ENCODE measurements at places on chromosomes 3 and 15.

DNA sequence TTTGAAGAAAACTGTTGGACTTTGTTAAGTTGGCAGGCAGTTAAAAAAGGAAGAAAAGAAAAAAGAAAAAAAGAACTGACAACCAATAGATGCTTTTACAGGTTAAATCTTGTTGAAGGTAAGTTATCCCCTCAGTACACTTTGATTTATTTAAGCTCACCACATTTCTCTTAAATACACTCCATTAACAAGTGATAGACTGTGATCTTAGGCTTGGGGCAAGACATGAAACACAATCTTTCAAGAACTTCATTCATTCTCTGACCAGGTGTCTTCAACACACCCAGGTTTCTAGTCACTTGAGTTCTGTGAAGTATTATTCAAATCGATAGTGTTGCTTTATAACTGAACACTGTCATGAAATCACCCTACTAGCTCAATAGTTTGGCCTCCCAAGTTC, 751.9 kb downstream of the ROBO1 start:
- DNase-seq = no peak

GRCh38 chr3:22886439-22887068, 316.6 kb upstream of the UBE2E2 start:
- DNase-seq = no peak

DNA sequence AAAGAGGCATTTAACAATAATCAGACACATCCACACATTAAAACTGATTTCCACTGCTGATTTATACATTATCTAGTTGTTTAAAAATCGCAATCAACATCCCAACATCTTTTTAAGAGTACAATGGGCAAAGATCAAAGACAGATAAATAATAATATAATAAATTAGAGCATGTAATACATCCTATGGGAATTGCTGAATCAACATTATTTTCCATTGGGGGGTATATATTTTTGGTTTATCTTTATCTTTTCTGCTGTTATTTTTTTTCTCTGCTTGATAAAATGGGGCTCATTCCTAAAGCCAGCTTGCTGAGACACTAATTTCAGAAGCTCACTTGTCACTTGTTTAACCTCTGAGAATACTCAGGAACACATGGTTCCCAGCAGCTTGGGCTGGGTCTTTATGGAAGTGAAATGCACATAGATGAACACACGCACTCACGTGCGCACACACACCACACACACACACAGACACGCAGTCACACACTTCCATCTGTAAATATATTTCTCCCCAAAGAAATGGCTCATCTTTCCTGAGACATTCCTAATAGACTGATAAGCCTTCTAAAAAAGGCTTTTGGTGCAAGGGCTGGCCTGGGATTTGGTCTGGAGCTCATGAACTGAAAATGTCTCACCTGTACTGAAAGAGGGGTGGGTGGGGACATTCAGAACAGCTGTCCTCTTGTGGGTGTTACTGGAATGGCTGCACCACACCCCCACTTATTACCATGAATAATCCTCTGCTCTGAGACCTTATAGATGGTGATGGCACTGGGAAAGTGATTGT, 3.5 kb upstream of the PPIB start:
- DNase-seq = no peak

GRCh38 chr15:92068121-92068520, 214.6 kb downstream of the SLCO3A1 start:
- DNase-seq = no peak

- DNase-seq = no peak
Observed at GRCh38 chr3:170338690-170339340, 18.7 kb upstream of the SKIL start.

GRCh38 chr3:192851821-192852372, 65.8 kb downstream of the MB21D2 start:
- no peak for DNase-seq

DNA sequence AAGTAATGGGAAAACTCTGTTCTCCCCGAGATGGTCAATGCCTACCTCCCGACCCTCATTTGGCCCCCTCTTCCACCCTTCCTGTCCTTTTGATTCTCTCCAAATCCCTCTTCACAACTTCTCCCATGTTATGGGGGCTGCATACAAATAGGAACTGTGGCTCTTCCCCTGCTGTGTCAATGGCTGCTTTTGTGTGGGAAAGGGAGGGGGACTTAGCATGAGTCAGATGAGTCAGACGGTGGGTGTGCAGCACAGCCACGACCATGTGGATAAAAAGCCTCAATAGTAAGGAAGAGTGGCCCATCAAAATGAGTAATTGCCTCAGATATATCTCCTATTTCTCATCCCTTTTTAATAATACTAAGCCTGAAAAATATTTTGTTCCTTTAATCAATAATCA, 31.9 kb downstream of the SPATA16 start:
- no peak for DNase-seq

GRCh38 chr3:55651011-55651410, 163.9 kb upstream of the WNT5A start:
- DNase-seq = no peak

GRCh38 chr15:89393056-89393455, 58.4 kb upstream of the POLG start:
- DNase-seq = no peak

- no peak for DNase-seq
Observed at GRCh38 chr3:123728014-123728413, 143.2 kb upstream of the HACD2 start.

DNA sequence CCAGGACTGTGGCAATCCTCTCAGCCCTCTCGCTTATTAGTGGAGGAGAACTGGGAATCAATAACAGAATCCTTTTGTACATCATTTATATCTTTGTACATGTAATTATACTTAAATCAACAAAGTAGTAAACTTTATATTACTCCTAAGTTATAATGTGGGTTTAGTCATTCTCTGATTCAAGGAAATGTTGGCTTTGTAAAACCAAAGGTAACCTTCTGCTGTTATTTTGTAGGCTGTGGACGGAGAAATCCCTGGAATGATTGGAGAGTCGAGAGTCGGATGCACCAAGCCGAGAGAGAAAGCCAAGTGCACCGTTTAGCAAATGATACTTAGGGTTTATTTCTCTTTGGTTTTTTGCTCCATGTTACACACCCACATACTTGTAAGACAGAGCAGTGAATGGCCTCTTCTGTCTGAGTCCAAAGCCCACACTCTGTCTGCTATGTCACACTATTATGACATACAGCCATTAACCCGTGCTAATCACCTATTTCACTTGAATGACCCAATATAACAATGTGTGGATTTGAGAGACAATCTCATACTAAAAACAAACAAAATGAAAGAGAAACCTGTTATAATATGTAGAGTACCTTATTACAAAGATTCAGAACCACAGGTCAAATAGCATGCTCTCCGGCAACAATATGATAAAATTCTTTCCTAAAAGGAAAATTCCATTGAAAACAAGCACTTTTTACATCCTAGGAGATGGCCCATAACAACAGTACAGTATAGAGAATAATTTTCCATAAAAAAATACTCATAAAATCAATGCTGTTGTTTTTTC, 72.2 kb downstream of the MECOM start:
- DNase-seq = no peak

GRCh38 chr3:192892981-192893700, 24.5 kb downstream of the MB21D2 start:
- peak; percentile 62 for DNase-seq

DNA sequence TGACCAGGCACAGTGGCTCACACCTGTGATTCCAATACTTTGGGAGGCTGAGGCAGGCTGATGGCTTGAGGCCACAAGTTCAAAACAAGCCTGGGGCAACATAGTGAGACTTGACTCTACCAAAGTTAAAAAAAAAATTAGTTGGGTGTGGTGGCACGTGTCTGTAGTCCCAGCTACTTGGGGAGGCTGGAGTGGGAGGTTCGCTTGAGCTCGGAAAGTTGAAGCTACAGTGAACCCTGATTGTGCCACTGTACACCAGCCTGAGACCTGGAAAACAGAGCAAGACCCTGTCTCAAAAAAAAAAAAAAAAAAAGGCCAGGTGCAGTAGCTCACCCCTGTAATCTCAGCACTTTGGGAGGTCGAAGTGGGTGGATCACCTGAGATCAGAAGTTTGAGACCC, 3.1 kb downstream of the CDC25A start:
- no peak for DNase-seq

- DNase-seq = no peak
Observed at GRCh38 chr15:70505936-70506912, 257.1 kb downstream of the UACA start.

GRCh38 chr3:46693892-46694226, 380 bp upstream of the ALS2CL start:
- DNase-seq = peak; percentile 75

DNA sequence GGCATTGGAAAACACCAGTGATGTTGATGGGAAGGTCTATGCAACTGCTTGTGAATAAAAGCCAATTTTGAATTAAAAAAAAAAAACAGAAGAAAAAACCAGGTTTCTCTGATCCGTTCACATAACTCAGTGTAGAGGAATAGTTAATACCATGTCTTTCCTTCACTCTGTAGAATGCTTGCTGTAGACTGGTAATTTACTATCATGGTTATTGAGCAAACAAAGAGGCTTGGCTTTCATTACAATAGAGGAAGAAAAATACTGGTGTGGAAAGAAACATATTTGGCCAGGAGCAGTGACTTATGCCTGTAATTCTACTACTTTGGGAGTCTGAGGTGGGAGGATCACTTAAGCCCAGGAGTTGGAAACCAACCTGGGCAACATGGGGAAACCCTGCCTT, 41.1 kb downstream of the GATM start:
- DNase-seq = no peak

DNA sequence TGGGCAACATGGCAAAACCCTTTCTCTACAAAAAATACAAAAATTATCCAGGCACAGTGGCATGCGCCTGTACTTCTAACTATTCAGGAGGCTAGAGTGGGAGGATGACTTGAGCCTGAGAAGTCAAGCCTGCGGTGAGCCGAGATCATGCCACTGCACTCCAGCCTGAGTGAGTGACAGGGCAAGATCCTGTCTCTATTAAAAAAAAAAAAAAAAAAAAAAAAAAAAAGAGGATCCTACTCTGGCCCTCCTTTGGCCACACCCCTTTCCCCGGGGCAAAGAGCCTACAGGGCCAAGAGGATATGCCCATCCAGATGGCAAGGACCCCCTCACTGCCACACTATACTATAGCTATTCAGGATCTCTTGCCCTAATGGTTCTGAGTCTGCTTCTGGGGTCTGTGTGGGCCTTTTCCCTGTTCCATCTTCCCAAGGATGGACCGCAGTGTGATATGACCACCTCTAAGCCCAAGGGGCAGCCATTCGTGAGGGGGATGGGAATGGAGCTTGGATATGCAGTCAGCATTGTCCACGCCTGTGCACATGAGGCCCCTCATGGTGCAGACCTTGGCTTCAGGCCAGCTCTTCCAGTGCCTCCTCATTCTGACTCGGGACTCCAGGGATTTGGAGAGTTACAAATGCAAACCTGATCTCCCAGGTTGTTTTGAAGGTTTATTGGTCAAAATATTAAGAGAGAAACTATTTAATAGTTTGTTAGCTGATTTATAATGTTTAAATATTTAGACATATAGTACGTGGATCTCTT, 7.3 kb downstream of the TYRO3 start:
- no peak for DNase-seq
